ENCODE measurements at places on chromosomes 7 and 10.

DNA sequence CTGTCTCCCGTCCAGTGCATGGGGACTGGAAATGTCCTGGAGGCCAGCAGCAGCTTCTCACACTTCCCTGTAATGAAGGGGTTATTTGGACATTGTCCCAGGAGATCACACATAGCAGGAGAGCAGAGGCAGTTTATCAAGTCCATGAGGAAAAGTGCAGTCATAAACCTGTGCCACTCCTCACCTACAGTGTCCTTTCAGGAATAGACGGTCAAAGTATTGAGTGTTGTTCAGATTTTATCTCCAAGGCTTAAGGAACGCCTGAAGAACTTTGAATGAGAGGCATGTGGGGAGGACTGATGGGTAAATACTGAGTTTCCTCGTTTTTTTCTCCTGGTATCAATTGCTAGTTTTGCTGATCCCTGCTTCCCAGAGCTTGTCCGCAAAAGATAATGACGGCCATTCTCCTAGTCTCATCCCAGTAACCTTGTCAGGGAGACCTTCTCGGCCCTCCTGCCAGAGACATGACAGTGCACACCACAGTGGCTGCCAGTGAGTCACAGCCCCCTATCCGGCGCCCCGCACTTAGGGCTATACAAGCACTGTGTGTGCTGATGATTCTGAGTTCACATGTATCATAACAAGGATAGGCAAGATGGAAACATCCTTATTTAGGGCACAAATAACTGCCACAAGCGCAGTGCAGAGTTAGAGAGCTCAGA lies 495.5 kb upstream of the MGMT start:
- no peak for DNase-seq

DNA sequence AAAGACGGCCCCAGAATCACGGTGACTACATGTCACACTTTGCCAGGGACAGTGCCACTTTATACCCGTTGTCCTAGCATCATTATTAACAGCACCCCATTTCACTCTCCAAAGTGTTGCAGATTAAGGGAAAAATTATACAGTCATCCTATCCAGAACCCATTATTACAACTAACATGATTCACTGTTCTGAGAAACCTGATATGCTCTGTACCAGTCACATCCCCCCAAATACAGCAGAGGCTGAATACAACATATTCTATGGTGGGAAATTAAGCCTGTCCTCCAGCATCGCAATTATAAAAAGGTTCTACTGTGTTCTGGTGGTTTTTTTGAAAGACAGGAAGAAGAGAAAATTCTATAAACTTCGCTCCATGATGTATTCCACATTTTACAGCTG lies 162.1 kb downstream of the JAZF1 start:
- no peak for DNase-seq

GRCh38 chr10:24463611-24464426 lies 254.9 kb downstream of the KIAA1217 start:
- no peak for DNase-seq

DNA sequence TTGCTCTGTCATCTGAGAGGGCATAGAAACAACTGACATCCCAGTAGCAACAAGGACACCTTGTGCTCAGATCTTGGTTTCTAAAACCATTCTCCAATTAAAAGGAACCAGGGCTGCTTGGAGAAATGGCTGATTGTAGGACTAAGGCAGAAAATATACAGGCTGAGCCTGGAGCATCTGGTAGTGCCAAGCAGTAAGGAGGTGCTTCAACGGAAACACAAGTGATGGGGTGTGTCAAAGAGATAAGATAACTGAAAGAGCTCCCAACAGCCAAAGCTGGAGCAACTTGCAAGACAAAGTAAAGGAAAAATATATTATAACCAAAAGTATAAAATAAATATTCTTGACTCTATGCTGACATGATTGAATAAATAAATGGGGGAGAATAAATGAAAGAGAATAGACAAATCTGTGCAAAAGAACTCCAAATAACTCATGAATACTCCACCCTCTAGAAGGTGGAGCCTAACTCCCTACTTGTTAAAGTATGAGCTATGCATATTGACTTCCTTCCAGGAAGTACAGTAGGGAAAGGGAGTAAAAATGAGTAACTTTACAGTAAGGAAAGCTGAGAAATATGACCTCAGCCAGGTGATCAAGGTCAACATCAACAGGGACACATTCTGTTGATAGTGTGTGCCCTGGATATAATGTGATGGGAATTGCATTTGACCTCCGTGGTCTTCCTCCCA lies 162.4 kb downstream of the NOC3L start:
- DNase-seq = no peak

DNA sequence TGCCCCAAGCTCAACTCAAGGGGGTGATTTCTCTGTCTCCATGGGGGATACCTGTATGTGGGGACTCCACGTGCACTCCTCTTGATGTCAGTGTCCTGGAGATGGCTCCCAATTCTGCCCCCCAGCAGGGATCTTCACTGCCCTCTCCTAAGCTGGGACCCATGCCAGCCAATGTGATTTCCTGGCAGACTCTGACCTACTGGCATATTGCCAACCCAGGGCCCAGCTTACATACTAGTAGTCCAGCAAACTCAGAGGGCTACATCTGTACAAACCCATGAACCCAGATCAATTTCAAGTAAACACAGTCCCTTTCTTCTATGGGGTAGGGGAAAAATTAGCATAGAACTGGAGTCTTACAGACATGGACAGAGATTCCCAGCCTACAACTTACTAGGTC lies 26.2 kb upstream of the BMPR1A start:
- DNase-seq = peak; percentile 74

DNA sequence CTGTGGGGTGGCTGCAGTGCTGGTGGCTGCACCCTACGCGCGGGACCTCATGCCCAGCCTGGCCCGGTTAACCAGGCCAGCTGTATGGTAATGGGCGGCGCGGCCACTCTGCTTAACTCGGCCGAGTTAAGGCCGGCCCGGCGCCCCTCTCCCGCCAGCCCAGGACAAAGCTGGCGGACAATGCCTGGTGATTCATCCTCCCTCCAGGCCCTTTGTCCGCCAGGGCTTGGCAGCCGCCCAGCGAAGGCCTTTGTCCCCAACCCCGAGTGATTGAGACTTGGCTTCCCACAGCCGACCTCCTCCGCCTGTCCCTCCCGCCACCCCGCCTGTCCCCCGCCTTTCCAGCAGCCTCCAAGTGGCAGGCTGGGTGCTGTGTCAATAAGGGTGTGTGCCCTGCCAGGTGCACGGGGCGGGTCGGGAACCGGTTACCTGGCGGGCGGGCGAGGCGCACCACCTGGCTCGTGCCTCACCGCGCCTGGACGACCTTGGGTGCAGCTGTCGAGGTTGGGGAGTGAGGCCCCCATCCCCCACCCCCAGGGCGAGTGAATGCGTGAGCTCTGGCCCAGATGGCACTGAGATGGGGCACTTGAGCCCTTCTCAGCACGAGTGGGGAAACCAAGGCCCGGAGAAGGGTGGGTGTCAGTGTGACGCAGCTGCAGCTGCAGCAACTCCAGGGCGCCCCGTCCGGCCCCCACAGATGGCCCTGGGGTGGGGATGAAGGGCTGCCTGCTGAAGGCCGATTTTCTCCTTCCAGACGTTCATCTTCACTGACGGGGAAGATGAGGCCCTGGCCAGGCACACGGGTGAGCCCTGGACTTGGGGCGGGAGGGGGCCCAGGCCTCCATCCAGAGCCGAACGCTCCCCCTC lies 4.6 kb downstream of the LFNG start:
- peak; percentile 87 for DNase-seq

- DNase-seq = peak; percentile 65
These were observed at the start of gene PPP1R9A for GRCh38 chr7:94907026-94907810. TSS of gene PPP1R9A (plus strand) at chr7:94907594. CDS start at chr7:94910114, 2,520 bp downstream.

GRCh38 chr7:55078465-55079372 lies 59.9 kb downstream of the EGFR start:
- DNase-seq = peak; percentile 78

- no peak for DNase-seq
These were observed 57.6 kb downstream of the RNLS start for GRCh38 chr10:88525371-88526069.

DNA sequence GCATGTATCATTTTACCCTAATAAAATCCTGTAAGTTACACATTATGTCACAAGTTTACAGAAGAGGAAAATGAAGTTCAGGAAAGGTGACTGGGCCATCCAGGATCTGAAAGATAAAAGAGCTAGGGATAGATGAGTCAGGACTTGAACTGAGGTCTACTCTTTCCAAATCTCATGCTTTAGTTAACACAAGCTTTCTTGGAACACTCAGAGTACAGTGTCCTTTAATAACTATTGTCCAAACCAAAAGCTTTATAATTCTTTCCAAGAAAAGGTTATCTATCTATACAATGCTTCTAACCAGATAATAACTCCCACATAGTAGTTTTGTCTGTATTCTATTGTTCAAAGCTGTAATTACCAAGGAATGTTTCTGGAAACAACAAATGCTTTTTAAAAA lies 164.6 kb downstream of the LRRN3 start:
- DNase-seq = no peak

GRCh38 chr10:61760943-61761824 lies 98.5 kb downstream of the CABCOCO1 start:
- no peak for DNase-seq

DNA sequence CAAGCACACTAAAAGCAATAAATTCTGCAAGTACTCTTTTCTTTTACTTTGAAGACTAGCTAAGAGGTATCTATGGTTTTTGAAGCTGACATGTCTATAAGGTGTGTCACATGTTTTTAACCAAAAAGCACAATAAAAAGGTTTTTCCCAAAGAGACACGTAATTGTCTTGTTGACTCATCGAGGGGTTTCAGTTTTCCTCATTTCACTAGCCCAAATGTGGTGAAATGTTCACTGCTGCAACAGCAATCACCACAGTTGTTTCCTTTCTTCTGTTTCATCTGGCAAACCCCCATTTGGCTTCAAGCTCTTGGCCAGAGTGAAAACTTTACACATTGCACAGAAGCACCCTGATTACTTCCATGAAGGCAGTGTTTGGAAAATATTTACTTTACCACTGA lies 3.8 kb upstream of the HOXA4 start:
- DNase-seq = no peak

DNA sequence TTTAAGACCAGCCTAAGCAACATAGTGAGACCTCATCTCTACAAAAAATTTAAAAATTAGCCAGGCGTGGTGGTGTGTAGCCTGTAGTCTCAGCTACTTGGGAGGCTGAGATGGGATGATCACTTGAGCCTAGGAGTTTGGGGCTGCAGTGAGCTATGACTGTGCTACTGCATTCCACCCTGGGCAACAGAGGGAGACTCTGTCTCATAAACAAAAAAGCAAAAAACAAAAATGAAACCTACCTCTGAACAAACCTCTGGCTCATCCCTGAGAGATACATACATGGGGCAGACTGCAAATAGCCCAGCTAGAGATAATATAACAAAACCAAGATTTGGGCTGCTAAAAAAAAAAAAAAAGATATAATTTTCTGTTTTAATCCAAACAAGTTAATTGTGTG lies 19.5 kb downstream of the C10orf67 start:
- DNase-seq = no peak

DNA sequence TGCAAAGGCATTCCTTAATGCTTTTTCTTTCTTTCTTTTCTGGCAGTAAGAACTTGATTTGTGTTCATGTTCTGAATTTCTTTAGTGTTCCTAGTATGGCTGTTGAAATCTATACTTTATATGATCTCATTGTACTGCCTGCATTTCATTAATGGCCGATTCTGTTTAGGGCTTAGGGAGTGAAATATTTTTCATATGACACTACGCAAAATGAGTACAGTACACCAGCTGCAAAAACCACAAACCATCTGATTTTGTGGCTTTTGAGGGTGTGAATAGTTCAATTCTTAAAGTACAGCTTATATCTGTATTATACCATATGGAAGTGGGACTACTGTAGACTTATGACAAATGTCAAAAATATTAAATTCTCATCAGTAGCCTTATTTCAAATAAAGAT lies 69.1 kb upstream of the FOXP2 start:
- no peak for DNase-seq

- DNase-seq = no peak
These were observed 869 bp upstream of the TBX20 start for GRCh38 chr7:35254496-35255442.

DNA sequence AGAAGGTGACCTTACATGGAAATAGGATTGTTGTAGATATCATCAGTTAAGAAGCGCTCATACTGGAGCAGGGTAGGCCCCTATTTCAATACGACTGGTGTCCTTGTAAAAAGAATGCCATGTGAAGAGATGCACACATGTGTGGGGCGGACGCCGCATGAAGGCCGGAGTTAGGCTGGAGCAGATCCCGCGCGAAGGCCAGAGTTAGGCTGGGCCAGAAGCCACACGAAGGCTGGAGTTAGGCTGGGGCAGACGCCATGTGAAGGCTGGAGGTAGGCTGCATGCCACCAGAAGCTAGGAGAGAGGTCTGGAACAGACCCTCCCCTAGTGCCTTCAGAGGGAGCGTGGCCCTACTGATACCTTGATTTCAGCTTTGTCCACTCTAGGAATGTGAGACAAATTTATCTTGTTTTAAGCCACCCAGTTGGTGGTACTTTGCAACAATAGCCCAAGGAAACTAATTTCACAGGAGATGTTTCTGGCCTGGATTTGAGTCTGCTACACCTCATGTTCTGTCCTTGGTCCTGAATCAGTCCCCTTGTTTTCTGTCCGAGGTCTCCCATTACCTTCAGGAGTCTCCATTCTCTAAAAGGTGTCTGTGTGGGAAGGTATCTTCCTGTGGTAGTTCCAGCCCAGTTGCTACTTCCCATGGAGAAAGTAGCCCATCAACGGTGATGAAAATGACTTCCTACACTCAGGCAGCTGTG lies 585.8 kb downstream of the LRMDA start:
- no peak for DNase-seq

- DNase-seq = no peak
These were observed 301.9 kb downstream of the SUGCT start for GRCh38 chr7:40436710-40437109.

DNA sequence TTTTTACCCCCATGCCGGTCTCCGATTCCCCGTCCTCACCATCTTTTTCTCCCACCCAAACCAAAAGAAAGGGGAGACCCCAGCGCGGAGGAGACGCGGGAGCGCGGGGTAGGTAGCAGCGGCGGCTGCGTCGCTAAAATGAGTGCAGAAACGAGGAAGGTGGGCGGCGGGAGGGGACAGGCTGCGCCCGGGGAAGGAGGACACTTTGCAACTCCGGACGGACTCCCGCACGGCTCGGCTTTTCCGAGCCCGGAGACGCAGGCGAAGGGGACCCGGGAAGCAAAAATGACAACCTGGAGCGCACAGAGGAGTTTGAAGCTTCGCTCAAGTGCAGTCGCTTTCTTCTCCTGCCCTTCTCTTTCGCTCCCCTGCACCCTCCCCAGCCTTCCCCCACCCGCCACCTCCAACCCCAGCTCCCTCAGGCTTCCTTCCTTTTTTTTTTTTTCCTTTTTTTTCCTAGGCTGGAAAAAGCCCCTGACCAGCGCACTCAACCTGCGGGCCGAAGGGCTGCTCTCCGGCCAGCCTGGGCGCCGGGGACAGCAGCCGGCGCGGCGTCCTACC lies 453 bp downstream of the SFMBT2 start:
- peak; percentile 63 for DNase-seq

- no peak for DNase-seq
These were observed 25.7 kb upstream of the PLA2G12B start for GRCh38 chr10:72980348-72980747.

- no peak for DNase-seq
These were observed 14.0 kb upstream of the ITGB8 start for GRCh38 chr7:20316706-20317105.

Data from sciatic nerve (tissue), 2 donors.